Stimulated activated CD8-positive, alpha-beta memory T cell treated with anti-CD3 and anti-CD28 coated beads, Interleukin-12 subunit alpha, Interleukin-12 subunit beta, amount 100 ng/mL, for 1 hour (primary cell): ENCODE measurements at places on chromosomes 2 and 18.

GRCh38 chr2:215746226-215746886, 267.0 kb downstream of the MREG start:
- no peak for DNase-seq

DNA sequence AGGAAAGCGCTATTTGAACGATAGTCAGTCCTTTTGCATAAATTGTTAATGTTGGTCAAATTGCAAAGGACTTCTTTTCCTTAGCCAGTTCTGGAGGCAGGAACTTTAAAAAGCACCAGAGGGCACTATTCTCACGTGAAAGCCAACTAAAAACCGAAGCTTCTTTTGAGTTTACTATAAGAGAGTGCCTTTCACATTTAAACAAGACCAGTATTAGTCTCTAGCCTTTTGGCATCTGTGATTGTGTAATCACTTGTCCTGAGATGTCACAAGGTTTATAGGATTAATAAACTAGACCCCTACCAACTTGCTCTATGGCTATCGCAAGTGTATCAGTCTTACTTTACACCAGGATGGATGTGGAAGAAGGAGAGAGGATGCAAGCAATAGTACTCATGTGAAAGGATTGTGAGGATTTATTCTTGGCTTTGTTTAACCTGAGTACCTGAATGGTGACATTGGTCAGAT, 14.4 kb upstream of the STAT4 start:
- DNase-seq: no peak

GRCh38 chr18:66013969-66014368, 263.2 kb downstream of the CDH7 start:
- no peak for DNase-seq

DNA sequence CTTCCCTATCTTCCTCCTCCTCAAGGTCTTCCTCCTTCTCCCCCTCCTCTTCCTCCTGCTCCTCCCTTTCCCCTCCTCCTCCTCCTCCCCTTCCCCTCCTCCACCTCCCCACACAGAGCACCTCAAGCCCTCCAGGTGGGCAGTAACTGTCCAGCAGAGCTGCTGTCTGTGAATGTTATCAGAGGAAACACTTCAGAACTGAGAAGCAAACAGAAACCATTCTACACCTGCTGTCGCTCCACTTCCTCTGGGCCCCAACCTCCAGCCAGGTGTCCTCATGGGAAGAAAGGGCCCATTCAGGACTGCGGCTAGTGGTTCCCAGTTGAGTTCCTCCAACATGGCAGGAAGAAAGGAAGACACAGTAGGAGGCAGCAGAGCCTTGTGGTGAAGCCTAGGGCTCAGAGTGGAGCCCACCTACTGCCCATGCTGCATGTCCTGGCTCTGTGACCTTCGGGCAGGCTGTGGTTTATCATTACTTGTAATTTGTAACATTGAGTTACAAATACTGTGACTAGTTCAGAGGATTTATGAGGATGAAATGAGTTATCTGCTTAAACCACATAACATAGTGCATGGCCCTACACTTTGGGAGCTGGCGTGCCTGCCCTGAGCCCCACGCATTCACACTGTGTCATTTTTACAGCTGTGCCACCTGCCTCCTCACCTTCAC, 165.9 kb upstream of the ID2 start:
- DNase-seq: no peak

DNA sequence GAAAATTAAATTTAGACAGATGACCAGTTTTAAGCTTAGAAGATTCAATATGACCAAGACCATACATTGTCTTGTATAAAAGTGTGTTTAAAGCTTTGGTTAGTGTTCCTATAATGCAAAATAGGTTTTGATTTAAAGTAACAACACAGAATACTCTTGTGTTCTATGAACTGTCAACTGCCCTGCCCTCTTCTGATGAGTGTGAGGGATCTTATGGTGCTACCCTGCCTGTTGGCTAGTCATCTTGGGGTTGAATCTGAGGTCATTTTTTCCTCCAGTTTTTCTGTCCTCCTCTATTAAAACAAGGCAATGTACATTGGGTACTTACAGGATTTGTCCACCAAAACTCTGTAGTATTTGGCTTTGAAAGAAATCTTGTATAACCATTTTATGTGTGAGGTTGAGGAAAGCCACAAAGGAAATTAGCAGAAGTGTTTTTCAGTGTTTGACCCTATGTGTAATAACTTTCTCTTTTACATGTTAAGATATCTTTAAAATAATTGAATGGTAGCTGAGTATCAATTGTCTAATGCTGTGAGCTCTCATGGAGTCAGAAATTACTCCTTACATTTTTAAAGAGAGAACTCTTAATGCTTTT, 129.1 kb downstream of the SPTBN1 start:
- DNase-seq: no peak

DNA sequence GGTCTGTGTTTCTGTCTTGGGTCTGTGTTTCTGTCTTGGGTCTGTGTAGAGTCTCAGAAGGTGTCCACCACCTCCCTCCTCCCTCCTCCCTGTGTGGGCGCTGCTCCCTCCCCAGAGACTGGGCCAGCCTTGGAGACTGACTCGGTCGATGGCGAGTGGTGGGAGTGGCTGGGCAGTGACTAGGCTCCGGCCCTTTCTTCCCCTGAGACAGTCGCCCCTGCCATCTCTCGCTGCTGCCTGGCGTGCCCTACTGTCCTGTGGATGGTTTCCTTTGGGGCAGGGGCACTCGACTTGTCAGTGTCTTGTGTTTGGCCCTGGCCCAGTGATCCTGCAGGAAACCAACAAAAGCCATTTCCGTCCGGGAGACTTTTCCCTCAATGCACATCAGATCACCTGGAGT, 215.8 kb downstream of the NDUFA10 start:
- no peak for DNase-seq

DNA sequence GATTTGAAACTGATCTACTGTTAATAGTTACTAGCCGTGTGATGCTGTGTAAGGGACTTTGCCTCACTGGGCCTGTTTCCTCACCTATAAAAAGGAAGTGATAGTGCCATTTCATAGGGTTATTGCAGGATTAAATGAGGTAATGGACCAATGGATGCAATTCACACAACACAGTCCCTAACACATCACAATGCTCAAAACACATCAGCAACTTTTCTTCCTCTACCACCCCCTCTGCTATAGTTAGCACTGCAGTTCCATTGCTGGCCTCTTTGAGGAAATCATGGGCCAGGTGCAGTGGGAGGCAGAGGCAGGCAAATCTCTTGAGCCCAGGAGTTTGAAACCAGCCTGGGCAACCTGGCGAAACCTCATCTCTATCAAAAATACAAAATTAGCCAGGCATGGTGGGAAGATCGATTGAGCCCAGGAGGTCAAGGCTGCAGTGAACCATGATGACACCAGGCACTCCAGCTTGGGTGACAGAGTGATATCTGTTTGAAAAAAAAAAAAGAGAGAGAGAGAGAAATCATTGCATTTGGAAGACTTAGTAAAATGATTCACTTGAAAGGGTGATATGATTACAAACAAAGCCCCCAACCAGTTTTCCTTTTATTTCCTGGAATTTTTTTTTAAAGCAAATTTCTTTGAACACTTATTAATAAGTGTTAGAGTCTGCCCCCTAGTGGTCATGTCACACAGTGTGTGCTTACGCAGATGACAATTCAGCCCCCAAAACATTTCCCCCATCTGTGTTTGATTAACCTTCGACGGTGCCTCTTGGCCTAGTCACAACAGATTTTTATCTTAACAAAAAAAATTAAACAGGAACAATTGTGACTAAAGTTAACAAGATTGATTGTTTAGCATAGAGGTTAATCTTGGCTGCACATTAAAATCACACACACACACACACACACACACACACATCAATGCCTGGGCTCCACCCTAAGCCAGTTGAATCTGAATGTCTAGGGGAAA, 88.6 kb upstream of the BCL11A start:
- no peak for DNase-seq

DNA sequence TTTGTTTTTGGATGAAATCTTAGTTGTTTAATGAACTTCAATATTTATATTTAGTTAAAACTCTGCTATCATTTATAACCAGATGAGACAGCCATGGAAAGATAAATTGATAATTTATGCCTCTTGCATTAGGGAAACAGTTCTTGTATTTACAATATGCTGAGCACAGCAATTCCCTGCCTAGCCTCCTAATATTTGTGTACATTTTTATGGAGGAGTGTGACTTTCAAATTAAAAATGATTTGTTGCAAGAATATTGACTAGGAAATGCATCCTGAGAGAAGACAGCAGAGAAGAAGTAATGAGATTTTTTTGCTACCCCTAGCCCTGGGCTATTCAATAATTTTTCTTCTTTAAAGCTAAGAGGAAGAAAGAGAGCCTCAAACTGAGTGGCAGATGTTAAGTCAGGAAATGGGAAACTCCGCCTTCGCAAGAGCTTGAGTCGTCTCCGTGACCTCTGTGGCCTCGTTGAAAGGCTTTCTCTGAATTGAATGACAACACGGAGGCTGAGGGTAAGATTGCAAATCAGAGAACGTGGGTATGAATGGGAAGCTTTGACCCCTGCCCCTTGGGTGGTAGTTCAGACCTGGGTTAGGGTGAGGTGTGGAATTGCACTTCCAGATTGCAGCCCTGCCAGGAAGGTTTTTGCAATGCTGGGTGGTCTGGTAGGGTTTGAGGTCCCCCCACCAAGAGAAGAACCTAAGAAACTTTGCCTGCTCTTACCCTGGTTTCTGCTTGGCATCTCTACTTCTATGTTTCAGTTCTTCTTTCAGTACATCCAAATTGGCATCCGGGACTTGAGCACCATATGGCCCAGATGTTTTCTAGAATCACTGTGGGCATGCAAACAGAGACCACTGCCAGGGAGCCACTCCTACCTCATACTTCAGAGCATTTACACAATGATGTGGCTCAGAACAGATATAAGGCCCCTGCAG, 210.3 kb upstream of the RBMS1 start:
- no peak for DNase-seq

- DNase-seq: no peak
These were observed 5.4 kb downstream of the TGFA start for GRCh38 chr2:70548233-70548632.

DNA sequence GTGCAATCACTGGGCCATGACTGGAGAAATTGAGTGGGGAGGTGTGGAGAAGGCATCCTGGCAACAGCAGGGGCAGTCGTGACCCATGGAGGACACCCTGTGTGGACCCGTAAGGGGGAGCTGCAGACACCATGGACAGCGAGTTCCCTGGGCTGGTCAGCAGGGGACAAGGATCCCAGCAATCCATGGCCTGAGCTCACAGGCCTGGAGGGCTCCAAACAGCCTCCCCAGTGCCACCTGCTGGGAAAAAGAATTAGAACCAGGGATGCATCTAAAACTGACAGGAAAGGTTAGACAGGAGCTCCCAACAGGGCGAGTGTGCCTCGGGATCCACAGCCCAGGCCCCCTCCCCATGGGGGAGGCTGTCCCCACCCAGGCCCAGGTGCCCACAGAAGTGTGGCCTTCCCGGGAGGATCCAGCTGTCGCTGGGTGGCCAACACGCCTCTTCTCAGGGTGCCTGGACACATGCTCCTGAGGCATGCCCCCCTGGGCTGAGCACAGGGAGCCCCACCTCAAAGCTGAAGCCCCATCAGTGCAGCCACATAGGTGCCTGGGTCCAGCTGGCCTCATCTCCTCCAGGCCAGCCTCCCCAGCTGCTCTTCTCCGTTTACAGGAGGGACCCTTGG, 20.5 kb upstream of the KIF1A start:
- DNase-seq: no peak

- DNase-seq: no peak
These were observed 474 bp upstream of the GCA start for GRCh38 chr2:162343492-162343823.

- DNase-seq: no peak
These were observed 370.8 kb downstream of the DSEL start for GRCh38 chr18:67145586-67146292.

- no peak for DNase-seq
These were observed 74.7 kb downstream of the EPC2 start for GRCh38 chr2:148719195-148719749.

DNA sequence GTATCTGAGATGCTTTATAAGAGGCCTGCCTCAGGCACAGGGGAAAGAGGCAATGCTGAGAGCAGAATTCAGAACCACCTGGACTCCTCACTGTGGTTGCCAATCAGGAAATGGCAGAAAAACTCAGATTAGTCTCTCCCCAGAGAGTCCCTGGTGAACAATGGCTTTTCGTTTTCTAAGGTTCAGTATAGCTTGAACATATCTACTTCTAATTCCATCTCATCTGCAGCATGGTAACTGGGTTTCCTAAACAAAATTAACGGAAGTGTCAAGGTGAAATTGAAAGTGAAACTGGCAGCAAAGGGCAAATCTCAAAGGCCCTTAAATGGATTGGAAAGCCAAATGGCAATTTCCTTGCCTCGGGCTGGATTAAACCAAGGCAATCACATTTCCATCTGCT, 480.2 kb upstream of the ACVR2A start:
- no peak for DNase-seq

DNA sequence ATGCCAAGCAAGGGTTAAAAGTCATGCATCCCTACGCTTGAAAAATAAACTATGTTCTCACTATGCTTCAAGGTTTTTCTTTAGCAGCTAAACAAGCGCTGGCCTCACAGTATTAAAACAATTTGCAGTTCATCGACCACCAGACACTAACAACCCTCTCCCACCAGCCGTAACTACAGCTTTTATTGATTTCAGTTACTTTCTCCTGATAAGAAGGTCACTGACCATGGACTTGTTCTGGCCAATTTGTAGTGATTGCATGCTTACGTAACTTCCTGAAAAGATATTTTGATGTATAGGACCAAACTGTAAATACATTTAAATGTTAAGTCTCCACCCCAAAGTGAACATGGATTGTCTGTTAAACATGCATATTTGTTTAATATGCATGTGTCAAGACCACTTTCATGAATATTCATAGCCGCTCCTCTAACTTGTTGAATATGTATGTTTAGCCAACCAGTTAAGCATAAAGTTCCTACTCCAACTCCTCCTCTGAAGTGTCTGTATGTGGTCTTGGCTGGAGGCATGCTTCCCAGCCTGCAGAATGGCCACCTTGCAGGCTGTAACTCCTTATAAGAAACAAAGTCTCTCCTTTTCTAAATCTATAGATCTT, 1.7 kb upstream of the THOC1 start:
- no peak for DNase-seq

GRCh38 chr2:154477319-154477718, 221.2 kb upstream of the KCNJ3 start:
- no peak for DNase-seq

- DNase-seq: no peak
These were observed 113.0 kb downstream of the PPP1R1C start for GRCh38 chr2:182098648-182099047.

- no peak for DNase-seq
These were observed 206.5 kb upstream of the AGAP1 start for GRCh38 chr2:235287375-235287733.

- no peak for DNase-seq
These were observed 76.9 kb downstream of the DIS3L2 start for GRCh38 chr2:232038251-232038880.

DNA sequence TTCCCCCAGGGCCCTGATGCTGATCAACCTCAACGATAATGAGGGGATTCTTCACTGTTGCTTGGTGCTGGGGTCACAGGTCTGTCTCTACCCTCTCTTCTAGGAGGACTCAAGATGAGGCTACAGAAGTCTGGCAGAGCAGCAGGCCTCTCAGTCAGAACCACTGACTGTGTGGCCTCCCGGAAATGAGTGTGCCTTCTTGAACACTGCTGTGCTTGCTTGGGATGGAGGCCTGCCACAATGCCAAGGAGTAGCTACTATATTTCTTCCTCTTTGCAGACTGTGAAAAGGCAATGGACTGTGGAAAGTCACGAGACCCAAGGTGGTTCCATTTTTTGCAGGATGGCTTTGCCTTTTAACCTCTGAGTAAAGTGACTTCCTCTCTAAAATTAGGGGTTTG, 5.8 kb upstream of the HOXD1 start:
- DNase-seq: no peak
